ENCODE measurements at places on chromosomes 1 and 21. TPM values are rescaled to one million over a fixed set of nuclear protein-coding genes. Genes with fewer than 3 reads are reported as not detected.

THEM5 gene
- total RNA-seq, result not detected

WNT3A gene
- not detected for total RNA-seq

HMGCS2 gene
- under 0.01 TPM for total RNA-seq

FAM151A gene
- not detected for total RNA-seq

FMO4 gene
- total RNA-seq, result 2.5 TPM
